ENCODE measurements at places on chromosomes 12 and 14.

GRCh38 chr12:92063641-92064040, 82.0 kb downstream of the BTG1 start:
- DNase-seq: no peak

- no peak for DNase-seq
Measured at GRCh38 chr12:64650762-64651161, 40.5 kb downstream of the RASSF3 start.

DNA sequence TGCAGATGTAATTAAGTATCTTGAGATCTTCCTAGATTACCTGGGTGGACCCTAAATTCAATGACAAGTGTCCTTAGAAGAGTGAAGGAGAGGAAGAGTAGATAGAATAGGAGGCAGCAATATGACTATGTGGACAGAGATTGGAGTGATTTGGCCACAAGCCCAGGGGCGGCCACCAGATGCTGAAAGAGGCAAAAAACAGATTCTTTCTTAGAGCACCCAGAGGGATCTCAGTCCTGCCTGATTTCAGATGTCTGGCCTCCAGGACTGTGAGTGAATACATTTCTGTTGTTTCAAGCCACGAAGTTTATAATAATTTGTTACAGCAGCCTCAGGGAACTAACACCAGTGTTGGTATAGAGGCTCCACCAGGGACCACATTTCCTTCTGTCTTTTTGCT, 67.3 kb downstream of the DACT1 start:
- DNase-seq: no peak

DNA sequence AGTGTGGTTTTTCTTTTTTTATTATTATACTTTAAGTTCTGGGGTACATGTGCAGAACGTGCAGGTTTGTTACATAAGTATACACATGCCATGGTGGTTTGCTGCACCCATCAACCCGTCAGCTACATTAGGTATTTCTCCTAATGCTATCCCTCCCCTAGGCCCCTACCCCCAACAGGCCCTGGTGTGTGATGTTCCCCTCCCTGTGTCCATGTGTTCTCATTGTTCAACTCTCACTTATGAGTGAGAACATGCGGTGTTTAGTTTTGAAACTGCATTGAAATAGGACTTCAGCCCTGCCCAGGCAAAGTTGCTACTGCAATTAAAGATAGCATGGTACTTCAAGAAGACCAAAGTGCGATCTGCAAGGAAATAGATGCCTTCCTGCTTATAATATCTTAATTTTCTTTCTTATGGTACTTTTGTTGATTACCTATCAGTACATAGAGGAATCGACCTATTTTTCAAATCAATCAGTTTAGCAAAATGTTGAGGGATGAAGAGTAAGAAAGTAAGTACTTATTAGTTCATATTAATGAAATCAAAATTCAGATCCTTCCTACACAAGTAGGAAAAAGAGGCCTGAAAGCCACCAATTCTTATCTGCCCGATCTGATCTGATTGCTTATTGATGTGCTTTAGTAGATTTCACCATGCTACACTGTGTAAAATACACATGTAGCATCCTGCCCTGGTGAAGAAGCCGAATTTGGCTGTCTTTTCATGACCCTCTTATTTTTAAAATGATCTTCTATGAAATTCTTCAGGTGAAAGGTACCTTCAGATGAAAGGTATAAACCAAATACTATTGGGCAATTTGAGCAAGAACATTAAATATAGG, 1.6 kb downstream of the LTA4H start:
- no peak for DNase-seq

GRCh38 chr14:105980224-105980623, 453.8 kb downstream of the TMEM121 start:
- DNase-seq: no peak

GRCh38 chr12:15691388-15691787, 97.8 kb downstream of the EPS8 start:
- no peak for DNase-seq

DNA sequence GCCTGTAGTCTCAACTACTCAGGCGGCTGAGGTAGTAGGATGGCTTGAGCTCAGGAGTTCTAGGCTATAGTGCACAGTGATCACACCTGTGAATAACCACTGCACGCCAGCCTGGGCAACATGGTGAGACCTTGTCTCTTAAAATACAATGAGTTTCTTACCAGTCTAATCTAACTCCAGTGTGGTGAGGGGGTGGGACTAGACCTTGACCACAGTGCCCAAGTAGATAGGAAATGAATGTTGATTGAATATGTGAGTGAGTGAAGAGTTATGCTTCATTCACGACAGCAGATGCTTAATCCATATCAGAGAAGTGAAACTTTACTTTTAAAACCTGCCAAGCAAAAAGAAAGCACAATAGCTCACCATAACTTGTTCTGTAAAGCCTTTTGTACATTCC, 11.2 kb upstream of the AK7 start:
- DNase-seq: no peak

GRCh38 chr12:93618891-93619410, 46.5 kb downstream of the SOCS2 start:
- DNase-seq: no peak

GRCh38 chr14:71610797-71611196, 321.4 kb upstream of the RGS6 start:
- no peak for DNase-seq

DNA sequence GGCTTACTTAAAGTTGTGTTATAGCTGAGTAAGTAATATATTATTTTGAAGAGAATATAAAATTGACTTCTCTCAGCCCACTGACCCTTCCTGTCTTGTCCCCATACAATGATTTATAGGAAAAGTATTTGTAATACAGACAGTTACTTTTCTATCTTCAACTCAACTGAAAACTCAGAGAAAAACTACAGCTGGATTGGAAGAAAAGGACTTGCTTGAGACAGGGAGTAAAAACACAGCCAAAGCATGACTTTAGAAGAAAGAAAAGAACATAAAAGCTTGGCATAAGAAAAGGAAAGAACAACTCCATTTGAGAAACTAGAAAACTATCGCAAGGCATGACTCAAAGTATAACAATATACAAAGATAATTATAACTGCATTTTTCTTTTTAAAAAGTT, 57.5 kb downstream of the MSRB3 start:
- DNase-seq: no peak

DNA sequence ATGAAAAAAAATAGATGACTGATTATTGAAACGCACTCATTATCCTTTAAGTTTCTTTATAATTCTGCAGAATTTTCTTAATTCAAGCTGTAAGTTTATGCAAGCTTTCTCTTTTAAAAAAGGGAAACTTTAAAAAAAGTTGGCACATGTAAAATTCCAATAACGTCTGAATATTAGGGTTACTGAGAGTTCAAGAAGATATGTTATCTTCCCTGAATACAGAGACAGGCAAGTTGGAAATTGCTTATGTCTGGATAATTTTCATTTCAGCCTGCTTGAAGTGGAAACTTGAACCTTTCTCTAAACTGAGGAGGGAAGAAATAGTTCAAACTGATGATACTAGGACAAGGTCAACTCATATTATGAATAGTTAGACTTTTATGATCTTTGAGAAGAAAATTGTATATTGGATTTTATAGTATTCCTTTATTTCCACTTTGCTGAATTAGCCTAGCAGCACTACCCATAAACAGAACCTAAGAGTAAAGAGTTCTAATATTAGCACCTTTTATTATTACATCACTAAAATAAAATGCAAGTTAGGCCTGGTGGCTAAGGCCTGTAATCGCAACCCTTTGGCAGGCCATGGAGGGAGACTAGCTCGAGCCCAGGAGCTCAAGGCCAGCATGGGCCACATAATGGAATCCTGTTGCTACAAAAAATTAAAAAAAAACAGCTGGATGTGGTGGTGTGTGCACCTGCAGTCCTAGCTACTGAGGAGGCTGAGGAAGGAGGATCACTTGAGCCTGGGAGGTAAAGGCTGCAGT, 288.0 kb downstream of the TRHDE start:
- DNase-seq: no peak

GRCh38 chr12:111780166-111780565, 13.4 kb downstream of the ALDH2 start:
- DNase-seq: no peak

Data from kidney capillary endothelial cell (primary cell).